ENCODE measurements at places on chromosomes 5 and 9.
A peak's percentile ranks its signal among the peaks of the same experiment; 100 is the strongest.

GRCh38 chr9:96089452-96090085, 212.4 kb downstream of the HSD17B3 start:
- no peak for DNase-seq

DNA sequence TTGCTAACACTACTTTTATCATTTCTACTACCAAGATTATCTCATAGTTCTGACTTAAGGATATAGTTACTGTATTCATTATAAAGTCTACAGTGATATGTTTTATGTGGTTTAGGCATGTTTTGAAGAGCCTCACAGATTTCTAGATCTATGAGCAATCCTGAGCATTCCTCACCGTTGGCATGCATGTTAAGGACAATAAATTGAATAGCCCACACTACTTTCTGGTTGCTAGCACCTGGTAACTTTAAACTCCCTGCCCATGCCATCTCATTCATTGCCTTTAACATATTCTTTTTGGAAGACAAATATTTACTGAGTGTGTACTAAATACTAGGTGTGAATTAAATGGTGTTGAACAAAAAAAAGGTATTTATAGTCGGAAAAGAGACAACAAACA, 868.1 kb upstream of the CDH9 start:
- no peak for DNase-seq

DNA sequence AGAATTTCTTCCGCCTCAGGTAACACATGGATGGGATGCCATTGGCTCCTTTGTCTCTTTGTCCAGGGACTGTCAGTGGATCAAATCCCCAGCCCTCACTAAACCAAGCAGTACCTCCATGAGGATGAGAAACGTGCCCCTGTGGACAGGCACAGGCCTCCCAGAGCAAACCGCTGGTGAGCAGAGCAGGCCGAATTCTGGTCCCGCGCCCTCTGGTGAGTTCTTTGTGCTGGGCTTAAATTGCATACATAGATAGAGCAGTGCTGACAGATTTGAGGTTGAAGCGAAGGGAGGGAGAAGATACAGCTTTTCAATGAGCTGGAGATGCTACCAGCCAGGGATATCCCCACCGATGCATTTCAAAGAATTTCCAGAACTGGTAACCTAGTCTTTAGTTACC, 143.8 kb downstream of the HSD17B3 start:
- DNase-seq = no peak

DNA sequence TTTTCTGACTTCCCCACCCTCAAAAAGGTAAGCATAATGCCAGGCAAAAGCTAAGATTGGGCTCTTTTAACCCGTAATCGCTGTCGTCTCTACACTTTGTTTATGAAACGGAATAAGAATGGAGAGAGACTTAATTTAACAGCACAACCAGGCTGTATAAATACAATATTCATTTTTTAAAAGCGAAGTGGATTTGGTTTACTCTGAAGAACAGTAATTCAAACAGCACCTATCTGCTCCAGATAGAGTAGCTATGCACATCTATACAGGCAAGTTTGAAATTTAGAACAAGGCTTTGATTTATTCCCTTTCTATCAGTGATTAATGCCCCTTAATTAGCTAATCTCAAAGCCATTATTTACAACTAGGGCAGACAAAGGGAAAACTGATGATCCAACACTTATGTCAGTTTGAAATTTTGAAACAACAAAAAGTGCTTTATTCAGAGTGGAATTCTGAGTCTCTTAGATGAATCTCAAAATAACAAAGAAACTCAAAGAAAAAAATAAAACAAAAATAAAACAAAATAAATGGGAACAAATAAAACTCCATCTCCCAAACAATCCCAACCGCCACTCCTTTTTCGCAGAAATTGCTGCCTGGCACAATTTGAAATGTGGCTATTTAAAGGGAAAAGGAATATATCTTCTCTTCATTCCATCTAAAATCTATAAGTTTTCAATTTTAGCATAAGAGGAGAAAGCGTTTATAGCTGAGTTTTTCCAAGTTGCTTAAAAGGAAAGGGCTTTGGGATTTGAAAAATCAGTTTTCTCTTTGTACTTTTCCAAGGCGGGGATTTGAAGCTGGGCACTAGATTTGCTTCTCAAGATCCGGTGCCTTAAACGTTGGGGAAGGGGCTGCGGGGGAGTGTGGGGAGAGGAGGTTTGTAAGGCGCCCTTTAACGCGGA, 298.6 kb downstream of the PARP8 start:
- DNase-seq = peak; percentile 49

- DNase-seq = no peak
These were observed 102.1 kb upstream of the ANKRD55 start for GRCh38 chr5:56335212-56335611.

DNA sequence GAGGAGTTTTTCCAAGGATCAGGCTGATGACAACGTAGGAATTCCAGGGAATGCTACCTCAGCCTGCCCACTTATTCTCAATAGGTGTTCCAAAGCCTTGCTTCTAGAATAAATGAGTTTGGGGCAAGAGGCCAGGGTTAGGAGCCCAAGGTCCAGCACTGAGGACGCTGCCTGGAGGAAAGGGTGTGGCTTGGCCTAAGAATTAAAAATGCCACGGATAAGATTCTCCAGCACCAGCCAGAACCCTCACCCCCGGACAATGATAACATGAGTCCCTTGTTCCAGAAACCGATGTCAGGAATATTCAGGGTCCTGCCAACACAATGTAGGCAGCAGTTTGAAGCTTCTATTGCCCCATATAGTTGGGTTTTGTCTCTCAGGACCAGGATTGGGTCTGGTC, 7.6 kb downstream of the SPRY4 start:
- no peak for DNase-seq

DNA sequence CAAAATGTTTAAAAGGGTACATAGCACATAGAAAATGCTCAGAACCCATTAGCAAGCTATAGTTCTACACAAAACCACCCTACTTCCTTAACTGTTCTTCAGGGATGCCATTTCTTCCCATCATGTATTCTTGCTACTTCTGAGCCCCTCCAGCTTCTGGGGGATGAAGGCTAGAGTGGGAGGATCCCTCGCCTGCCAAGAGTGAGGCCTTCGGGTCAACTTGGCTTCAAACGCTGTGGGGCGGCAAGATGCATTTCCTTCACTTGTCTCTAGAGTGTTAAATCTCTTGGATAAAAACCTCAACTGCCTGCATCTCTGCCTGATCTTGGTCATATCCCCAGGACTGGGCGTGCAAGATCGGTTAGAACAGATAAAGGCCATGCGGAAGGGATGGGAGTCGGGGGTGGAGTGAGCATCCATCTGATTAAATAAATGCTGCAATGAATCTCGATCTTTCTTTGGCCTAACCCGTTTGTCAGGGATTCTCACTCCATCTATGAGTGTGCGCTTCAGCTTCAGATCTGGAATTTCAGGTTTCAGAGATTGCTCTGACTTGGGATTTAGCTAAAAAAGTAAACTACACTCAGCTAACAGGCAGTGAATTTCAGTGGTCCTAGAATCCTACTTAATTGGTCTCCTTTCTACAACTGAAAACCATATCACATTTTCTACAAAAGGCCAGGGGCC, 118.0 kb upstream of the PANK3 start:
- no peak for DNase-seq

DNA sequence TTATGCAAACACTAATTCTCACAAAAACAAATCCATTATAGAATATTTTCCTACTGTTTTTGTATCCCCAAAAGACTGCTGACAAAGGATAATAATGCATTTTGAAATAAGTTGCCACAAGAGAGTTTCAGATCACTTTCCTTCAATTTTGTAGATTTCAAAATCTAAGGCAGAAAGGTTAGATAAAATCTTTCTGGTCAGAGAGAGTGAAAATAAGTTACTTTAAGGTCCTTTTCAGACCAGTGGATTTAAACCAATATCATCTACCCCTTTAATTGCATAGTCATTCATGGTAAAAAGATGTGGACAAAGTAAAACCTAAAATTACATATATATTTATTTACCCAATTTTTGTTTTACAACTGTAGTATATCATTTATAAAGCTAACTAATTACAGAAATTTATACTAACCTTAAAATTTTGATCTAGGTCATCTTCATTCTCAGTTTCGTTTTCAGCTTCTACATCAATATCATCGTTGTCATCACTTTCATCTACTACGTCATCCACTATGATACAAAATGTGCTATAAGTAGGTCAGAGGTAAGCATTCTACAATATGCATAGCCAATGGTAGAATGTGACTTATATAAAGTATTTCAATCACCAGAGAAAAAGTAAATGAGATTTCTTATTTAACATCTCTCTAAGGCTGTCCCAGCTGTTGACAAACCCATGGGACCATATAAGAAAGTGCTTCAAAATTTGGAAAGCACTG, 95.7 kb downstream of the AGTPBP1 start:
- no peak for DNase-seq

DNA sequence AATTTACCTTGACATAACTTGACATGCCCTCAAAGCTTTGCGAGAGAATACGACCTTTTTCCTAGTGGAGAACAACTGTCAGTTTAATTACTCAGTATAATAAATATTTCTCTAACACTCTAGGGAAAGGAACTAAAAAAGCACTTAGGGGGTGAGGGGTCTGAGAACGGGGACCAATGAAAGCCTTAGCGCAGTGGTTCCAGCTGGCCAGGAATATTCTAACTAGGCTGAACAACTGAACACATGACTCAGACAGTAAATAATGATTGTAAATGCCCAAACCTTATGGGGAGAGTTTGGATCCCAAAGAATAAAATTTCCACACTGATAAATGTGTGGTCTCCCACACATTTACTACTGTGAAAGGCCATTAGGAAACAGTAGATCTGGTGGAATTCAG, 14.9 kb downstream of the MYO10 start:
- no peak for DNase-seq

GRCh38 chr5:172264815-172265395, 18.7 kb downstream of the UBTD2 start:
- no peak for DNase-seq

- DNase-seq = no peak
These were observed 73.0 kb downstream of the KIF24 start for GRCh38 chr9:34256104-34256503.

GRCh38 chr9:96418083-96418919, at the start of gene ZNF367:
Gene ZNF367 (minus strand): TSS chr9:96418370. CDS start chr9:96418032, 338 bp downstream.
- DNase-seq = peak; percentile 80

GRCh38 chr5:109247986-109248385, 161.8 kb downstream of the PJA2 start:
- DNase-seq = no peak

DNA sequence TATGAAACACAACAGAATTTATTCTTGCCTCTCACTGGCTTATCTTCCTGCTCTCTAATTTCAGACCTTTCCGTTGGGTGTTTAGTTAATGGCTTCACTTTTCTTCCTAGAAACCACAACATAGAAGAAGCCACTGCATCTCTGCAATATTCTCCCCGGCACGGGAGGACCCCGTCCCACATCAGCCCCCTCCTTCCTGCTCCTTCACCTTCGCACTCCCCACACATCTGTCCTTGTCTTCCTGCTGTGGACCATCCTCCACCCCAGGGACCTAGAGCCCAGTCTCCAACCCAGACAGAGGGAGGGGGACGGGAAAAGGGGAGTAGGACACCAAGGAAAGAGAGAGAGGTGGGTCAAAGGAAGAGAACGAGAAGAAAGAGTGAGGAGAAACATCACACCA, 1.4 kb downstream of the OR2V1 start:
- no peak for DNase-seq

GRCh38 chr5:73637565-73637964, 11.6 kb downstream of the ARHGEF28 start:
- no peak for DNase-seq

- DNase-seq = no peak
These were observed 37.8 kb downstream of the SLC46A2 start for GRCh38 chr9:112852741-112853504.

DNA sequence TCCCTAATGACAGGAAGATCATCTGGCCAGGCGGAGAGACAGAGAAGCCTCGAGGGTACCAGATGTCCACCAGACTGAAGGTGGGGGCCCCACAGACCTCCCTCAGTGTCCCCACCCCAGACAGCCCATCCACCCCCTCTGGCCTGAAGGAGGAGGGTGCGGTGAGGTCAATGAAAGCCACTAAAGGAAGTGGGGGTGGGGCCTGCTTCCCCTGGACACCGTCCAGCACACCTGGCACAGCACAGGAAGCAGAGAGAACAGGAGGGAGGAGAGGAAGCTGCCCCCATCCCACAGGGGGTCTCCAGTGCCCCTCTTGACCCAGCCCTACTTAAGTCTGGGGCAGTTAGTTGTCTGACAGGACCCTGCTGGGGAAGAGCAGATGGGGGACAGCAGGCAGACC, 11.2 kb downstream of the LRRC26 start:
- no peak for DNase-seq

DNA sequence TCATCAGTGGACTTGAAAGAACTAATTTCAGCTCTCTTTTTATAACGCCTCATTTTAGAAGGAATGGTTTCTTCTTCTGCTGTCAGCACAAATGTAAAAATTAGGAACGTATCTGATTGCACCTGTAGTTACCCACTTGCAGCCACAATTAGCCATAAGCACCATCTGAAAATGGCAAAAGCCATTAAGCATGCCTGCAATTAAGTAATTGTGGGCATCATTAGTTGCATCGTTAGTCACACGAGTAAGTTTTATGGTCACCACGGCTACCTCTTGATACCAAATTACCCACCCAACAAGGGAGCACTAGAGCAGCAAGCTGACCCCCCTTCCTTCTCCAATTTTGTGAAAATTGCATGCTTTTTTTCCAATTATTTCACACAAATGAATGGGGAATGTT, 25.8 kb upstream of the SLC44A1 start:
- peak; percentile 38 for DNase-seq
